Activated CD4-positive, alpha-beta T cell treated with anti-CD3 and anti-CD28 coated beads, Interleukin-10, Interleukin-2, amounts not matched to agents 100 ng/mL and 50 ng/mL, durations not matched to agents 16 hours and 8 hours (primary cell): ENCODE measurements at places on chromosomes 3 and 15.

- DNase-seq = no peak
These were observed 8.2 kb downstream of the ALG3 start for GRCh38 chr3:184240384-184241140.

DNA sequence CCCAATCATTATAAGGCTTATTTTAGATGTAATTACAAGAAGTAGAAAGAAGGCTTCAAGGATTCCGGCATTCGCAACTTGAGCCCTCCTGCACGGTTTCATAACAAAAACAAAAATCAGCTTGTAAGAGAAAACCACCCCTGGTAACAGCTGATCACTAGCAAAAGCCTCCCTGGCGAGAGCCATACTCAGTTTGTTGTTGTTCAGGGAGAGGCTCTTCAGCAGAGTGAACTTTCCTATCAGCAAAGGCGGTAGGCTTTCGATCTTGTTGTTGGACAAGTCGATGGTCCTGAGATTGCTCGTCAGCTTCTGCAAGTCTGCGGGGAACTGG, 710 bp downstream of the LRRC57 start:
- no peak for DNase-seq

GRCh38 chr15:77097921-77098320, 27.0 kb upstream of the TSPAN3 start:
- no peak for DNase-seq

DNA sequence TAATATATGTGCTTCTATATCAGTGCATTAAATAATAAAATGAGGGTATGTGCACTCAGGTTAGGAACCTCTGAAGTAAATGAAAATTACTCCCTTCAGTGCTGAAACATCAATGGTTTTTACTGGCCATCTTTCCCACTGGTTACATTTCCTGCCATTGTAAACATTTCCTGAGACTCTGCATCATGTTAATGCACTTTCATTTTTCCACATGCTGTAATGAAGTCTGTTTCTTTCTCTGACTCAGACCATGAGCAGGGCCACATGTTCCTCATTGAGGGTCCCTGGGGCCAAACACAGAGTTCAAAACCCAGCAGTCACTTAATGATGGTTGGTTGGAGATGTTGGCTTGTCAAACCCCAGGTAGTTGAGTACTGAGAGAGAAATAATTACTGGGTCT, 15.3 kb downstream of the FAM3D start:
- DNase-seq = no peak

GRCh38 chr3:56801662-56802377, at the start of gene ARHGEF3:
Gene ARHGEF3, minus strand, starts transcription at chr3:56801949. Its CDS starts 151 bp downstream, at chr3:56801798.
- peak; percentile 91 for DNase-seq

GRCh38 chr15:90338532-90338931, 13.6 kb upstream of the ZNF774 start:
- DNase-seq = no peak

DNA sequence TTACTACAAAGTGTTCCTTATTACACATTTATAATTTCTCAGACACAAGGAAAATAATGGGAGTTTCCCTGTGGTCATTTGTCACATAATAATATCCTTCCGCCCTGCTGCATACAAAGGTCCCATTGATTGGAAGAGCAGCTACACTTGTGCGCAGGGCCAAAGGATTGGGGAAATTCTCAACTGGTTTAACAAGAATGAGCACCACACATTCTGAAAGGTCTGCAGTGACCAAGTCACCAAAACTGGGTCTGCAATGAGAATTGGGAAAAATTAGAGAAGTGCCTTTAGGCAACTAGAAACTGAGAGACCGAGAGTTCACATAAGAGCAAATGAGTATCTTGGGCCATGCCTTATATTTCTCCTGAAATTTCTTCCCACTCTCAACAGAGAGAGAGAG, 98.2 kb upstream of the NR2F2 start:
- DNase-seq = no peak

GRCh38 chr15:37789881-37790280, 144.6 kb upstream of the TMCO5A start:
- DNase-seq = peak; percentile 1

GRCh38 chr3:66520724-66521123, 19.9 kb upstream of the LRIG1 start:
- no peak for DNase-seq

GRCh38 chr3:191030491-191030890, 168.0 kb upstream of the GMNC start:
- no peak for DNase-seq

DNA sequence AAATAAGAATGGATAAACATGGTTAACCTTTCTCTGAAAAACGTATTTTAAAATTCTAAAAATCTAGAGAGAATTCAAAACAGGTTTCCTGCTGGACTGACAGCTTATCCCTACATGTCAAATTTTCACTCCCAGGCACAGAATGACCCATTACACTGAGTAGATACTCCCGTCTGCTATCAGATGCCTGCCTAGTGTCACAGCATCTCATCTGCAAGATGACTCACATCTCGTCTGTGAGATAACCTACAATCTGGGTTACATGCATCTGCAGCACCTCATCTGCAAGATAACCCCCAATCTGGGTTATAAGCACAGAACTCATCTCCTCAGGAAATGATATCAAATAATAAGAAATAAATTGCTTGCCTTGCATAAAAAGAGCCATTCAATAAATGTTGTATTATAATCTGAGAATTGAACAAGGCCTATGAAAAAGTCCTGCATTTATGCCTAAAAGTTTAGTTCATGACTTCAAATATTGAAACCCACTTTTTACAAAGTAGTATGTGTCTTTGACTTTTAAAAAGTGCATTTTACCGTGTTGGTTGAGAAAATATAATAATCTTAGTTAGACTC, 188.3 kb upstream of the THBS1 start:
- DNase-seq = no peak

- DNase-seq = no peak
These were observed 84.4 kb downstream of the ANKRD28 start for GRCh38 chr3:15713364-15713763.

DNA sequence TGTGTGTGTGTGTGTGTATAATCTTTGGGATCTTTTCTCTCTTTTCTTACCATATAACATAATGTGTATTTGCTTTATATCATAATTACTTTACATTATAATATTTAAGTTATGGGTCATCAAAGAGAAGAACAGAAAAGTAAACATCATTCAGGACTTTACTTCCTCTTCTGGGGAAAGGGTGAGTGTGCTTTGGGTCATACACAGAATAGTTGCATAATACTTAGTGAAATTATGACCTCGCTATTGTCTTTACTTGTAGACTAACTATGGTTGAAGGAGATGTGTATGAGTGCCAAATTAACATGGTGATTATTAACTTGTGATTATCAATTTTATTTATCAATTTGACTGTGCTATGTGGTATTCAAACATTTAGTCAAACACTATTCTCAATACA, 1086.9 kb downstream of the DIPK2A start:
- no peak for DNase-seq

DNA sequence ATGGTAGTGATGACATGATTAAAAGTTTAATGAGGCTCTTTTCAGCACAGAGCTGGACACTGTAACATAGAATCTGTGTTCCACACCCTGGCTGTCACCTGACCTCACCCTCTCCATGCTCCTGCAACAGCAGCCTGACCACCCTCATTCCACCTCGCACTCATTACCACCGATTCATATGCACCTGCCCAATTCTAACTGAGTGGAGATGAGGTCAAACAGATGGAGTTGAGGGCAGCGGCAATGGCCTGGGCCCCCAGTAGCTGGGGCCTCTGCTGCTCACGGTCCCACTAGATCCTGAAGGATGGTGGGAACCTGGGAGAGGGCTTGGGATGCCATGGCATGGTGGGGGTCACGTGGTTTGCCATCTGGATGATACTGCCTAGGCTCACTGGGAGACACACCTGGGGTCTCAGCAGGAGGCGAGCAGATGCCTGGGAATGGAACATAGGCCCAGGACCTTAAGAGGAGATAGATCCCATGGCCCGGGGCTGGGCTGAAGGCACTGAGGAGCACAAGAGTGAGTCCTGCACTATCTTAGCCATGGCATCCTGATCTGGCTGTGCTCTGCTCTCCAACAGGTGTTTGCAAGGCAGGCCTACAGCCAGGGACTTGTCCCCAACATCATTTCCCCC, 1.3 kb downstream of the SCN5A start:
- DNase-seq = no peak

- DNase-seq = no peak
These were observed 267.2 kb downstream of the FAM43A start for GRCh38 chr3:194952841-194953241.

GRCh38 chr3:116059421-116060096, 385.7 kb downstream of the LSAMP start:
- DNase-seq = no peak
